ENCODE measurements at places on chromosomes 6 and 20.

DNA sequence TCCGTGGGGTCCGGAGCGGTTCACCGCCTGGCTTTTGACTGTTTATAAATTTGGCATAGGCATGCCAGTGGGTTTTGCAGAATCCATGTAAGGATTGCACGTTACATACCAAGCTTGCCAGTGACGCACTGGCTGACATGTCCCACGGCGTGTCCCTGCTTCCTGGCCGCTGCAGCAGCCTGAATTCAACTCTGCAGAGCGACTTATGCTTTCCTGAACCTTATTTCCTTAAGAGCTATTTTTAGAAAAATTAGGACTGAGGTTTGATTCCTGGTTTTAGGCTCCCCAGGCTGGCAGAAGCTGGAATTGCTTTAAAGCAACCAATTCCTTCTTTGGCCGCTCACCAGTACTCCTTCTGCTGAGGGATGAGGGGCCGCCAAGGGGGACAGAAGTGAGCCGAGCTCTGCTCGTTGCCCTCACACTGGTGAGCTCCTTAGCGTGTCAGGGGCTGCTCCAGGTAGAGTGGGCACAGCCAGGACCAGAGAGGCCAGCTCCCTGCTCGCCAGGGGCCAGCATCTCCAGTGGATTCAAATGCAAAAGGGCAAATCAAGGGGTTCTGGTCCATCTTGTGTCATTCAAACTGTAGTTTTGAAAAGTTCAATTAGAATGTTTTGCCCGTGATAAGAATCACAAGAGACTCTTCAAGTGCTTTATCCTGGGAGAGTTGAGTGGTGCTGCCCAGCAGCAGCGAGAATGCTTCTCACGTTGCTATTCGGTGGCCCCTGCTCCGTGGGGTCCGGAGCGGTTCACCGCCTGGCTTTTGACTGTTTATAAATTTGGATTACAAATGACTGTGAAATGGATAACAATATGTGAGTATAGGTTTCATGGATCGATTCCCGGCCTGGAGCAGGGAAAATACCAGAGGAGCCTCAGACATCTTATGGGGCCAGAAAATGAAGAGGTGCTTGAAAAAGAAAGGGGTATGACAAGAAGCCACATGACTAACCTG is 17.5 kb upstream of the IRF4 start:
- DNase-seq, result peak; percentile 45

GRCh38 chr6:85460921-85461797 is 11.3 kb downstream of the NT5E start:
- no peak for DNase-seq

- peak; percentile 13 for DNase-seq
Observed at GRCh38 chr6:43977404-43978111, 149.7 kb downstream of the MRPL14 start.

DNA sequence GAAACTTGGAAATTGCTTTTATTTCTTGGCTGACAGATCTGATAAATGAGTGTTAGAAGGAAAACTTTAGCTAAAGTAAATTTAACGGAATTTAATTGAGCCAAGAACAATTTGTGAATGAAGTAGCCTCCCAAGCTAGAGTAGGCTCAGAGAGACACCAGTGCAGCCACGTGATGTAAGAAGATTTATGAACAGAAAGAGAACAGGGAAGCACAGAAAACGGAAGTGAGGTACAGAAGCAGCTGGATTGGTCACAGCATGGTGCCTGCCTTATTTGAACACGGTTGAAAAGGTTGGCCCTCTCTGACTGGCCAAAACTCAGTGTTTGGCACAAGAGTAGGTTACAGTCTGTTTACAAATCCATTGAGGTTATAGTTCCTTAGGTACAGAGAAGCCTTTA is 29.5 kb upstream of the IFNGR1 start:
- DNase-seq, result no peak

DNA sequence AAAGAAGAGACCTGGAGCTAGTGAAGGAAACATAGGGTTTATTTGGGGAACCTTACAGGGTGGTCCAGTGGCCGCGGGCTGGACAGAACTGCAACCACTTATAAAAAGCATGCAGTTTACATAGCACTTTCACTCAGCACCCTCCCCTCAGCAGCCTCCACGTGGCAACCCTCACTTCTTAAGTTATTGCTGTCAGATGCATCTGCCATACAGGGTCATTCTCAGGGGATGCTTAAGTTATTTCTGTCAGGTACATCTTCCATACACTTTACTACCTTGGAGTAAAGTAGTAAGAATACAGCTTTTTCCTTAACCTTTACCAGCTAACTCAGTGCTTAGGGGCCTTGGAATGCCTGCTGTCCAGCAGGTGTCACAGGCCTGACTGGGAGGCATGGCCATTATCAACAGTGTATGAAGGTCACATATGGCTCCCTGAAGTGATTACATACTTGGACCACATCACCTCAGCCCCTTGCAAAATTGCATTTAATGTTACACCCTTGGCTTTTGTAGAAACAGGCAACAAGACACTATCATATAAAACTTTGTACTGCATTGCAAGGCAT is 2.0 kb upstream of the NOL7 start:
- no peak for DNase-seq

GRCh38 chr6:75802366-75802765 is 53.3 kb downstream of the MYO6 start:
- no peak for DNase-seq

DNA sequence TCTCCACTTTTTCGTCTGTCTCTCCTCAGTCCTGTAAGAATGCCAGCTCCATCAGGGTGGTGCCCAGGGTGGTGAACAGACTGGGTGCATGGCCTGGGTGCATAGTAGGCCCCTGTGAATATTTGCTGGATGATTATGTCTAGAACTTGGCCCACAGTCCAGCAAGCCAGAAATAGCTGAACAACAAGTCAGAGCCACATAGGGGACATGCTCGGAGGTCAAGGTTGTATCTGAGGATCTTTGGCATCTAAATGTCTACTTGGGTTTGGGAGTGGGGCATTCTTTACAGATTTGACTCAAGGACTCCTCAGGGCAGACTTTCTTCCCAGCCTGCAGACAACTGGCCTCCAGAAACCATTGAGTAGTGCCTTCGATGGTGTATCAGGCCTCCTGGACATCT is 18.1 kb upstream of the BPIFA3 start:
- DNase-seq, result no peak

- no peak for DNase-seq
Observed at GRCh38 chr6:139951172-139951571, 576.7 kb upstream of the CITED2 start.

GRCh38 chr20:21862956-21863355 is 157.5 kb downstream of the PAX1 start:
- DNase-seq, result no peak
